ENCODE measurements at places on chromosomes 6 and 20.

DNA sequence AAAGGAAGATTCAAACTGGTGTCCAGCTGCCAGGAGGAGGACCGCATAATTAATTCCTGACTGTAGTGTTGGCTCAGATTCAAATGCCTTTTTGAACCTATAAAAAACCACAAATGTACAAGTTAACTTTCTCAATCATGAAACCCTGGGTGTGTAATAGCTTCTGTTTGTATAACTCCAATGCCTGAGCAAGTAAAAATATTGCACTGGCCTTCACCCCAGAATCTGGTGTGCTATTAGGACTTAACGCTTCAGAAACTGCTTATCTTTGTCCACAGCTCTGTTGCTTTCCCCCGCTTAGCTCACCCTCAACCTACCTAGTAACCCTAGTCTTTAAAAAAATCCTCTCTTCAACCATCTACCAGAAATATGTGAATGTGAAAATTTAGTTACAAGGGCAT, 119.1 kb upstream of the MAP7 start:
- DNase-seq, result no peak

GRCh38 chr6:125809570-125810170, 18.9 kb downstream of the NCOA7 start:
- no peak for DNase-seq

- DNase-seq, result no peak
Observed at GRCh38 chr6:158323561-158323958, 11.3 kb downstream of the TULP4 start.

DNA sequence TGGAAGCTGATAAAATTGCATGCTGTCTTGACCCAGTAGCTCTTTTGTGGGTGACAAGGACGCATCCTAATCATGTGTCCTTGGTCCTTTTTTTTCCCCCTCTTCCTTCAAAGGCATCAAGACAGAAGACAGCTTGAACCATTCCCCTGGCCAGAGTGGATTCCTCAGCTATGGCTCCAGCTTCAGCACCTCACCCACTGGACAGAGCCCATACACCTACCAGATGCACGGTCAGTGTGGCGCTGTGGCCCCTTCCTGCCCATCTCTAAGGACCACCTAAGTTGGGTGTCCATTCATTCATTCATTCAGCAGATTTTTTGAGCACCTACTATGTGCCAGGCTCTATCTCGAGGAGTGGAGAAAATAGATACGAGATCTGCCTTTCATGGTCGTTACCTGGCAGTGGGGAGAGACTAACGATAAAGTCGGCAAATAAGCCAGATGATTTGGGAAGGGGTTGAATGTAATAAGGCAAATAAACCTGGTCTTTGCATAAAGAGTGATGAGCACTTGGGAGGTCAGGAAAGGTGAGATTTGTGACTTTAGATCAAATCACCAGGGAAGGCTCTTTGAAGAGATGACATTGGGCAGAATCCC, 121.5 kb downstream of the EYA2 start:
- no peak for DNase-seq

DNA sequence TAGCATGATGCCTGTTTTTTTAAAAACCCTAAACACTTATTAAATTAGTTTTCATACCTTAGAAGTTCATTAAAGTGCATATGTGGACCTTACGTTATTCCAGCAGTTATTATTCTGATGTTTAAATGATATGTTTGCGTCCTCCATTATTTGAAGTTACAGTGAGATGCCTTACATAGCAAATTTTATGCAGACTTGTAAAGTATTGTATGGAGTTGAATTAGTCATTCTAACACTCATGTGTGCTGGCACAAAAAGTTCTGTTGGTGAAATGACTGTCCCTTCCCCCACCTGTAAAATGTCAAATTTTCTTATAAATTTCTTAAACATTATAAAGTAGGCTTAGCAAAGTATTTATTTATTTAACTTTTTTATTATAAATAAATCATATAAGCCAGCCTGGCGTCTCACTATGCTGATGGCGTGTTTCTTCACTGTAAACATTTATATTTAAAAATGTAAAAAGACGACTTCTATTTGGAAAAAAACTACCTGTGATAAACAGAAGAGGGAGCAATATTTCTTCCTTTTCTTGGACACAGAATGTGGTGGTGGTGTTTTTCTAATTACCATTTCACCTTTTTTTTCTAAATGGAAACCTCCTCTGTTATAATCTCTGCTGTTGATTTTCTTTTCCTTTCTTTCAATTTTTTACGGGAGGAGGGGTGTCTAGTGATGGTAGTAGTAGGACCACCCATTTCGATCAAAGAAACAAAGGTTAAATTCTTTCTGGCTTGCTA, 155.4 kb downstream of the RFPL4B start:
- DNase-seq, result no peak

- DNase-seq, result no peak
Observed at GRCh38 chr6:111727041-111727440, 121.4 kb upstream of the TRAF3IP2 start.

DNA sequence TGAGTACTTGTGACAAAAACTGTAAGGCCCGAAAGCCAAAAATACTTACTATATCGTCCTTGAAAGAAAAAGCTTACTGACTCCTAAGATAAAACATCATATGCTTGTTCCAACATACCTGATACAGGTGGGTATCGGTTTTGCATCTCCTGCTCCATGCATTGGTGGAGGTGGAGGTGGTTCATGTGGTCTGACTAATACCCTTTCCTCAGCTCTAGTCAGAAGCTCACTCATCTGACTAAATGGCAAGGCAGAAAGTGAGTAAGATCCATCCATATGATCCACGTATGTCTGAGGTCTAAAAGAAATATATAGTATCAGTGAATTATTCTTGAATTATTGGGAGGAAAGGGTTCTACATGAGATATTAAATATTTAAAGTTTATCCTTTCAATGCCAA, 76.2 kb downstream of the WASF1 start:
- no peak for DNase-seq

DNA sequence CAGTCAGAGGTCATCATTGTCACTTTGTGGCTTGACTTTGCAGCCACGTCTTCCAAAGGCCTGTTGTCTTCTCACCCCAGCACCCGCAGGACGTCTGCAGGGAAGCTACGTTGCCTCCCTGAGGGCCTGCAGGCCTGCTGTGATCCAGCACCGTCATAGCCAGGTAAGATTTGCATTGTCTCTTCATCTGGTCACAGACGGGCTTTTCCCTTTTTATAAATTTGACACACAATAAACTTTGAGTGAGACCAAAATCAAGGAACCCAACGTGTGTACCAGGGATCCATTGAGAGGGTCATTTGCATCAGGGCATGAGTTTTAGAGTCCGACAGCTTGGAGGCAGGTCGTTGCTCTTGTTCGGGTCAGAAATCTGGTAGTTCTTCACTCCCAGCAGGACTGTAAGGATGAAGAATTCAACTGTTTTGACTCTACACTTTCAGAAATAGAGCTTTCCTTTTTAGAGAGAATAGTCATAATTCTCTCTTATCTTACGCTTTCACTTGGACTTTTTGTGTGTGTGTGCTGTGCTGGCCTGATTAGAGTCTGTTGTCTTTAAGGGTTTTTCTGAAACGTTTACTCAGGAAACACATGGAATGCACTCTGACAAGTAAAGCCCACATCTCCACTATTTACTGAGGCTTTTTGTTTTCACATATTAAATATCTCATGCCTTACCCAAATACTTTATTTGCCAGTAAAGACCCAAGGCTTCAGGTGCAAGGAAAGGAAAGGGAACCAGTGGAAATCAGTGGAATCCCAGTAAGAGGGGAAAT, 177.2 kb upstream of the TAB2 start:
- DNase-seq, result no peak

DNA sequence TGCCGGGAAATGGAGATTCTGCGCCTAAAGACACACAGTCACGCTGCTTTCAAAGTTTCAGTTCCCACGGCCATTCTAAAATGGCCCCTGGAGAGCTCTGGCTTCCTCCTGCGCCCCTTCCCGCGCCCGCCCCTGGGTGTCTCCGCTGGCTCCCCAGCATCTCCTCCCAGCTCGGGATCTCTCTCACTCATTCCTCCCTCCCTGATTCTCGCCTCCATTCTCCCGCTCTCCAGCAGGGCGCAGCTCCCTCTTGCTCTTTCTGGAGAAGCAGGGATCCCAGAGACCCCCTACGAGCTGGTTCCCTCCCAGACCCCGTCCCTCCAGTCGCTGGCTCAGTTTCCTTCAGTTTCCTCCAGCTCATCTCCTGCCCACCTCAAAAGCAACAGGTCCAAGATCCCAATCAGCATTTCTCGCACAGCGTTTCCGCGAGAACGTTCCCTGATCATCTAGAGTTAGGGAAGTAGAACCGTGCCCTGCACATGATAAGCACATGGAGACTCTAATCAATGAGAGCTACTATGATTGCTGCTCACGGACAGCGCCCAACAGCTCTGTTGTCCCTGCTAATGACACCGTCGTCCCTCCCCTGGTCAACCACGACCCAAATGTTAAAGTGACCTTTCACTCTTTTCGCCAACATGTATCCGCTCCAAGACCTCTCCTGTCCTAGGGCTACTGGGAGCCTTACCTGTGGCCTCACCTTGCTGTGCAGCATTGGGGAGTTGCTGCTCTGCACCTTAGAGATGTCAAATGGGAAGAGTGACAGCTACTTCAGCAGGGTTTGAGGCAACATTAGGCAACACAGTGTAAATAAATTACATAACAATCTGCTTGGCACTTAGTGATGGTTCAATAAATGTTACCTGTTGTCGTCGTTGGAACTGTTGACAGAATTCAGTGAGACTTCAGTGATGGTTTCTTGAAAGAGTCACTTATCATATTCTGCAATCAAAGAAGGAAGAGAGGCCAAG, 218.5 kb upstream of the QKI start:
- DNase-seq, result no peak

- DNase-seq, result no peak
Observed at GRCh38 chr6:18263418-18264218, 712 bp downstream of the DEK start.

- no peak for DNase-seq
Observed at GRCh38 chr20:48843057-48843806, 15.4 kb upstream of the PREX1 start.

All from NCI-H510A (cell line).